GM23338 (cell line): ENCODE measurements at places on chromosomes 7 and 10. TPM values are rescaled to one million over a fixed set of nuclear protein-coding genes. Genes with fewer than 3 reads are reported as not detected.

Gene ACTL6B
- 0.69 TPM in 1 of 2 replicates, not detected in the other for total RNA-seq

Gene EBF3
- 0.23 and 0.49 TPM in 2 replicates for total RNA-seq

Gene CYP26C1
- 0.24 TPM in 1 of 2 replicates, not detected in the other for total RNA-seq

Gene GIMAP8
- not detected in 2 replicates for total RNA-seq

Gene FRAT1
- total RNA-seq = 6.1 and 8.5 TPM in 2 replicates

Gene ARHGEF35
- total RNA-seq = 21.4 and 26.3 TPM in 2 replicates

Gene FKBP9
- 13.0 and 15.8 TPM in 2 replicates for total RNA-seq

Gene FGFBP3
- total RNA-seq = 73.2 and 73.9 TPM in 2 replicates

Gene MACROH2A2
- 16.2 and 17.6 TPM in 2 replicates for total RNA-seq

Gene HOXA2
- total RNA-seq = not detected in 2 replicates

Gene TSPAN33
- 46.8 and 51.5 TPM in 2 replicates for total RNA-seq

Gene PHKG1
- total RNA-seq = not detected in 2 replicates
